ENCODE measurements at places on chromosomes 3 and 15.
A peak's percentile ranks its signal among the peaks of the same experiment; 100 is the strongest.

DNA sequence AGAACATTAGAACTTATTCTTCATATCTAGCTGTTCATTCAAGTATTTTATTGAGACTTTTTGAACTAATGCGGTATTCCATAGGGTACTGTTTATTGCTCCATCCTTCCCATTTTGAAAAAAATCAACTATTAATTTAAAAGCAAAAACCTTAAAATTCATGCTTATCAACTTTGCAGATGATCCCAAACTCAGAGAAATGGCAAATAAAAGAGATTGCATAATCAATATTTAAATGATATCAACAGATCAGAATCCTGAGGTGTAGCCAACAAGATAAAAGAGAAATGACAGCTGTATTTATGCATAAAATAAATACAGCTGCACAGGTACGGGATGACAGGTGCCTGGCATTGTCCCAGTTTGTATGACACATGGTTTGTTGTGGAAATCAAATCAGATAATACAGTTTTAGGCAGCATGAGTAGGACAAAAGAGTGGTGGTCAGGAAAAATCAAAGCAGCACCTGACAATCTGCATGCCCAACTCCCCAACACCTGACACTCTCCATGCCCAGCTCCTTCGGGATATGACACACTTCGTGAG lies 42.4 kb upstream of the CMTM8 start:
- DNase-seq, result no peak

DNA sequence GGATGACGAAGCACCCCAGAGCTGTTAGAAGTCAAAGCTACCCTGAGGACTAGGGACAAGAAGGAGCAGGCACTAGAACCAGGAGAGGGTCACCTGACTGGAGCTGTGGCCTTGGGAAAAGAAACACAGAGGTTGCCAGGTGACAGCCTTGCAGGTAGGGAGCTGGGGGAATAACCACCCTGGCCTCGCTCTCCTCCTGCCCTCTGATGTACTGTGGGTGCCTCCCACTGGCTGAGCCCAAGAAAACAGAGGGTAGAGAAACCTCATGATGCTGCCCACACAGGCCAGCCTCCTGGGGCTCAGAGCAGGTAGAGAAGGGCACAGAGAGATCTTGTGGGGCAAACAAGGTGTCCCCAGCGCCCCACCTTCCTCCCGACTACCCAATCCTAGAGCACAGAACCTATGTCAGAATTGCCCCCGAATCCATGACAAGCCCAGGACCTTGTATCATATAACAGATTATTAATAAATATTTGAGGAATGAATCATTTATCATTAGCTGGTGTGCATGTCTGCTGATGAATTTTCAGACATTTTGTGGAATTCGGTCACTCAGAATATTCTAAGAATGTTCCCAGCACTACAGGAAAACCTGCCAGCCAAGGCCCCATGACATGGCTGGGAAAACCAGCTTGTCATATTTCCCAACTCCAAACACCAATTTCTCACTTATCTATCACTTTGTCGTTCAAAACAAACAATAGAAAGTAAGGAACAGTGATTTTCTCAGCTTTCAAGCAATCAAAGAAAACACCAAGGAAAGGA lies 59.8 kb upstream of the MEX3B start:
- no peak for DNase-seq

- no peak for DNase-seq
These were observed 8.3 kb downstream of the ZNF710 start for GRCh38 chr15:90009301-90010022.

GRCh38 chr3:146542179-146542578 lies 2.2 kb downstream of the PLSCR1 start:
- DNase-seq, result peak; percentile 33

DNA sequence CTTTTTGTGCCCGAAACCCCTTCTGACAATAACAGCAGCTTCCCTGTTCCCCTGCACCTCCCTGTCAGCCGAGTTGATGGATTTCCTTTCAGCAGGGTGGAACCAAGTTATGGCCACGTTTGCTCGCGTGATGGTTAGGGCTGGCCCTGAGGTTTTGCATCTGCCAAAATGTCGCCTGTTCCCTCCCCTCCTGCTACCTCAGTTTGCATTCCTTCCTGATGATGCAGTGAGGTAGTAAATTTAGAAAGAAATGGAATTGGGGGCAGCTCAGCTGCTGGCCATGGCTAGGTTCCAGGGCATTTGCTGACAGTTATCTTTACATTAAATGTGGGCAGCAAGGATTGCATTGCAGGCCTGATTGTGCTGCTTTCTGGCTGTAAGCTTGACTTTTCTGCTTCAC lies 13.2 kb downstream of the LIMD1 start:
- DNase-seq, result peak; percentile 81

DNA sequence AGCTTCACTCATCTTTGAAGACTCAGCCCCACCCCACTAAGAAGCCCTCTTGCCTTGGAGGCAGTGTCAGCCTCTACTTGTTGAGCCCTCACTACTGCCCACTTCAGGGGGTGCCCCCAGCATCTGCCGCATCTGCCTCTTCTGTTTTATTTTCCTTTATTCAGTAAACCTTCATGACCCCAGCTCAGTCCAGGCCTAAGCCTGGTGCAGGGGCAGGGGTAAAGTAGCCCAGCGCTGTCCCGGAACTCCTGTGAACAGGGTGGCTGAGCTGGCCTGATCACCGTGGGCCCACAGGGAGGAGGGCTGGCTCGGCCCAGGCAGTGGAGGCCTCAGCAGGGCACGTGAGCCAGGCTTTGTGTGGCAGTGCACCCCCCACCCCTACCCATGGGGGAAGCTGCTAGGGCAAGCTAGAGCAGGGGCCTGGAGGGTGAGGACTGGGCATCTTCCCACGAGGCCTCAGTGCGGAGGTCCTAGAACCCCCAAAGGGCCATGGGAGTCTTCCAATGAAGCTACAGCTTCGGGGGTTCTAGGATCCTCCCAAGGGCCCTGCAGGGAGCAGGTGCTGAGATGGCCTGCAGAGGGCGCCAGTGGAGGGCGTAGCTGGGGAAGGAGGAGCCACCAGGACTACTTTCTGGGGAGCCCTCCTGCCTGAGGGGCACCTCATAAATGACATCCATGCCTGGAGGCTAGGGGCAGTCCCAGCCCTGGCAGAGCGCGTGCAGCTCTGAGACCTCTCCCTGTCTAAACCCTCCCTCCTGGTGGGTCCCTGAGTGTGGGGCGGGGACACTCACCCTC lies 36.0 kb downstream of the TSPAN3 start:
- DNase-seq, result no peak

- DNase-seq, result no peak
These were observed 64.0 kb upstream of the PRR20G start for GRCh38 chr3:127351775-127352350.

All from muscle of leg (tissue), 16 donors.